Kasumi-1 (cell line): ENCODE measurements at places on chromosomes 7 and 10.

DNA sequence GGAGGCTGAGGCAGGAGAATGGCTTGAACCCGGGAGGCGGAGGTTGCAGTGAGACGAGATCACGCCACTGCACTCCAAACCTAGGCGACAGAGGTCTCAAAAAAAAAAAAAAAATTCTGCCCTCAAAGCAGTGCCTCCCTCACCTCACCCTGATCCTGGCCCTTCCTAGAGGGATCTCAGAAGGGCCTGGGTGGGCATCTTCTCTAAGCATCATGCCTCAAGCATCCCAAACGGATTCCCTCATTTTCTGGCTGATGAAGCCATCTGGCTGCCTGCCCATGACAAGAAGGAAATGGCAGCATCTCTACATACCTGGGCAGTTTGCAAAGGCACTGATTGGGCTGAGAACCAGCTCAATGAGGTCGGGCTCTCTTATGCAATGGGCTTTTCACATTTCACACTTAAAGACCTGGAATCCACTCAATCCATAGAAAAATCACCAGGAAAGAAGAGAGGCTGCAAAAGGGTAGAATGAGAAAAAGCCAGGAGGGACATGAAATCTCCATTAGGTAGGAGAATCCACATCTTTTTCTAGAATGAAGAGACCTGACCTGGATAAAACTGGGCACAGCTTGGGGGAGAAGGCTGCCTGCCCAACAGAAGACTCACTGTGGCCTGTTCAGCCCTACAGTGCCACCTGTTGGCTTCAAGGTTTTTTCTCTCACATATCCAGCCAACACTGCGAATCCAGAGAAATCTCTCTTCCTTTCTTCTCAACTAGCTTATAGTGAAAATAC, 48.1 kb downstream of the PDLIM1 start:
- peak; percentile 69 for DNase-seq

- DNase-seq, result no peak
Measured at GRCh38 chr7:149427096-149427680, 33.7 kb downstream of the ZNF777 start.

DNA sequence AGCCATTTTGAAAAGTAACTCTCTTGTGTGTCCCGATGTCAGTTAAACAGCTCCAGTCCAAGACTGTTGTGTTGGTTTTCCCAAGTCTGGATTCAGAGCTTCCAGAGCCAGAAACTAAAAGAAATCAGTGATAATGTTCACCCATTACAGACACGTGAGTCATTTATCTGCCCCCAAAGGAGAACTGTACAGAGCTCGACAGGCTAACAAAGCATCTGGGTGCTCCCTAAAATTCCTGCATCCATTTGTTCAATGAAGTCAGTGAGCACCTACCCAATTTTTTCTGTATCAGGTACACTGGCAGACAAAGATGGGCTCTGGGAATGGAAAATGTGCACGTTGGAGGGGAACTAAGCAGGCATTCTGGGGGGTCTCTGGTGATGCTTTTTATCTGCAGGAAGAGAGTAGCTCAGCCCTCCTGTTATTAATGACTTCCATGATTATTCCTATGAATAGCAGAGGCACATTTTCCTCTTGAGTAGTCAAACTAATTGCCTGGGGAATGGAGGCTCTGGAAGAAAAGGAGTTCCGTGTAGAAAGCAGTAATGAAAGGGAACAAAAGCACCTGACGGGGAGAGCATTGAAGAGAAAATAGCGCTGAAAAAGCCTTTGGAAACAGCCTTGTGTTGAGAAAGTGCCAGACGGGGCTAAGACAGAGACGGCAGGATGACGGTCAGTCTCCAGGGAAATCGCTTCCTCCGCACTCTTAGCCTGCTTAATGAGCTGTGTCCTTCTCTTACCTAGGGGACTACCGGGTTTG, 75.3 kb downstream of the GAD2 start:
- DNase-seq, result no peak

GRCh38 chr7:95433952-95434556, 774 bp downstream of the PON2 start:
- no peak for DNase-seq

DNA sequence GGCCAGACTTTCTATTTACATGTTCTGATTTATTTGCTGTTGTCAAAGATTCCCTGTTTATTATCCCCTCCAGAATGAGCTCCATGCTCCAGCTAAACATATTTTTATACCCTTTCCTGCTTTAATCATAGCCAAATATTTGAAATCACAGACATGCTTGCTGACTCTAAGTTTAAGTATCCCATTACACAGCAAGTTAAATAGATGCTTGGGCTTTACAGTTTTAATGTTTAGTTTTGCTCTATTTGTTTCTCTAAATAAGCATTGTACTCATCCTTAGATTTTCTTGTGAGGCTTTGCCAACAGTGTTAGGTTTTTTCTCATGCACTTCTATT, 196.8 kb downstream of the TAX1BP1 start:
- DNase-seq, result no peak

DNA sequence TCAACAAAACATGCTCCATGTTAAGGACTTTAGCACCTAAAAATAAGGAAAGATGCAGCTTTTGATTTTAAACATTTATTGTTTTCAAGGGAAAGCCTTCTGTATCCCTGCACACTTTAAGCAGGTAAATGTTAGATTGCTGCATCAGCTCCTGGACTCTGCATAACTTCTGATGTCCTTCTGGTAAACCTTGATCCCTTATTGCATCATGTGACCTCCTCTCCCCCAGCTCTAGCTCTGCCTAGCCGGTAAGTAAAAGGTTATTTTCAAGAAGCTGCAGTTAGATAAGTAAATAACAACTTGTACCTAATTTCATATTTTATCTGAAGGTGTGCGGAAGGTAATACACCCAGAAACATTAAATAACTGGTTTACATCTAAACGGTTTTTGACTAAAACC, 37.5 kb downstream of the PDK4 start:
- no peak for DNase-seq

DNA sequence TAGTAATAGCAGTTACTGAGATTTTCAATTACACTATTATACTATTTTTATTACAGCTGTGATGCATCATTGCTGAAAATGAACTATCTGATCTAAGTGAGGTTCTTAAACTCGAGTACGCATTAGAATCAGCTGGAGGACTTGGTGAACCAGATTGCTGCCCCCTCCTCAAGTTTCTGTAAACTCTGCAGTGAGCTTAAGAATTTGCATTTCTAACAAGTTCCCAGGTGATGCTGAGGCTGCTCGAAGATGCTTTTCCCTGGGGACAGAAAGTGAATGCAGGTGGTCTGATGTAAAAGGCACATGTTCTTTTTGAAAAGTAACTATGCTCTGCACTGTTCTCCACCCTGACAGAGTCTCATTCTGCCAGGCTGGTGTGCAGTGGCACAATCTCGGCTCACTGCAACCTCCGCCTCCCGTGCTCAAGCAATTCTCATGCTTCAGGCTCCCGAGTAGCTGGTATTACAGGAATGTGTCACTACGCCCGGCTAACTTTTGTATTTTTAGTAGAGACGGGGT, 12.5 kb downstream of the RNF133 start:
- no peak for DNase-seq

- no peak for DNase-seq
Measured at GRCh38 chr7:149547126-149547525, 49.5 kb upstream of the ZNF746 start.
